ENCODE measurements at places on chromosomes 7 and 10. TPM values are rescaled to one million over a fixed set of nuclear protein-coding genes. Genes with fewer than 3 reads are reported as not detected.

The BCL7B gene
- total RNA-seq: 53.7 TPM

The SEMA3A gene
- total RNA-seq: 6.6 TPM

DNA sequence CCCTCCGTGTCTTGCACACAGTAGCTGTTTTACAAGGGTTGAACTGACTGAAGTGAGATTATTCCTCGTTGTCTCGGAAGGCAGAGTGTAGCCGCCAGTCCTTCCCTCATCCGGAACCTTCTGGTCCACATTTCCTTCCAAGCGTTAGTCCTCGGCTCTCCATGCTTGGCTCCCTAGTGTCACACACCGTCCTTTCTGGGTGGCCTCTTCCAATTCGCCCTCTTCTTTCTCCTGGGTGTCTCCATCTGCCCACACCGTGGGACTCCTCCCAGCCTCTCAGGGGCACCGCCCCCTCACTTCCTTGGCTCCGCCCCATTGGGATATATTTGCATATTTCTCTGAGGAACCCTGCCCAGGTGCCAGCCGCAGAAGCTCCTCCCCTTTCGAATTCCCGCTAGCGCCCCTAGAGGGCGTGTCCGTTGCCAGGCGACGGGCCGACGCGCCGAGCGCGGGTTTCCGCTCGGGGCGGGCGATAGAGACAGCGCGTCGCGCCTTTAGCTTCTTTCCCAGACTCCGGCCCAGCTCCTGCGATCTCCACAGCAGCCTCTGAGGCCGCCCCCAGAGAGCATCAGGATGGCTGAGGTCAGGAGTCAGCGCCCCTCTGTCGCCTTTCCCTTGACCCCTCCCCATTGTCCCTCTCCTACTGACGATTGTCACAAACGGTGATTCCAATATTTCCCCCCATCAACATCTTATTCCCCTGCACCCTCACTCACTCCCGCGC lies at the start of gene CFAP58:
CFAP58 (plus strand) TSS at position 509 of the 724 bp plus-strand sequence; CDS start at position 574, 65 bp downstream.
- DNase-seq: no peak

DNA sequence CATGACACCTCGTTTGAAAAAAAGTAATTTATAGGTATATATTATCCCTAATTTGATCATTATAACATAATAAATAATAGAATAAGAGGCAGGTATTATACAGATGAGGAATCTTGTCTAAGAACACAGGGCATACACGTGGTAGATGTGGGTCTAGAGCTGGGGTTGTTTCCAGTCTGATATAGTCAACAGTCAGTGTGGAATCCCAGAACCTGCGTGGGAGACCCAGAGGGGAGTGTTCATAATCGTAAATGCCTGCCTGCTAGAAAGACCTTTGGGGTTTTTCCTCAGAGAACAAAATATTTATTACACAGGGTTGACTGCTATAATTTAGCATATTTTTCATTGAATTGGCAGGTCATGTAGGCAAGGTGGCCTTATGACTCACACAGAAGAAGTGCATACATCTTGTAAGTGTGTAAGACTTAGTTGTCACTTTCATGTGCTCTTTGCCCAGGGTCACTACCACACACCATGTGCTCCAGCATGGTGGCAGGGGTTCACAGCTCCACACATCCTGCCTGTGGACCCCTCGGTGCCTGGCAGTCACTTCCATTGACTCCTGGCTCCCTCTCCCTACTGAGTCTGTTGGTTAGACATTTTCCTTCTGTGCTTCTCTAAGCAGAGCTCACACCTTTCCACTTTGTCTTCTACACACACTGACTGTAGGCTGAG lies 94.9 kb upstream of the IKZF1 start:
- no peak for DNase-seq

- DNase-seq: no peak
These were observed 351.7 kb upstream of the C7orf33 start for GRCh38 chr7:148238761-148239325.

- DNase-seq: no peak
These were observed 34.8 kb downstream of the BTRC start for GRCh38 chr10:101388676-101389276.

DNA sequence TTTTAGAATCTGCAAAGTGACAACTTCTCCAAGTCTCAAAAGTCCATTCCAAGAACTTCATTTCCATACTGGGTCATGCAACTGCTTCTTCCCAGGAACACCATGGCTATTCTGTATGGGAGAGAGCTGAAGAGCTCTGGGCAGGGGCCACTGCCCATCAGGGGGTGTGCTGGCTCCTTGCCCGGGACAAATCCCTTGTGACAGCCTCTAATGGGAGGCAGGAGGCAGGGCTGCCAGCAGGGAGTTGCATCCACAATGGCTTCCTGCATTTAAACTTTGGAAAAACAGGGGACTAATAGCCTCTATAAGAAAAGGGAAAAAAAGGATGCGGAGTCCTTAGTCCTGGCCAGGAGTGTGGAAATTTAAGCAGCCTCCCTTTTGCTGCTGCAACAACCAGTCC lies 18.4 kb upstream of the FRMD4A start:
- DNase-seq: no peak
